ENCODE measurements at places on chromosomes 2 and 18.

DNA sequence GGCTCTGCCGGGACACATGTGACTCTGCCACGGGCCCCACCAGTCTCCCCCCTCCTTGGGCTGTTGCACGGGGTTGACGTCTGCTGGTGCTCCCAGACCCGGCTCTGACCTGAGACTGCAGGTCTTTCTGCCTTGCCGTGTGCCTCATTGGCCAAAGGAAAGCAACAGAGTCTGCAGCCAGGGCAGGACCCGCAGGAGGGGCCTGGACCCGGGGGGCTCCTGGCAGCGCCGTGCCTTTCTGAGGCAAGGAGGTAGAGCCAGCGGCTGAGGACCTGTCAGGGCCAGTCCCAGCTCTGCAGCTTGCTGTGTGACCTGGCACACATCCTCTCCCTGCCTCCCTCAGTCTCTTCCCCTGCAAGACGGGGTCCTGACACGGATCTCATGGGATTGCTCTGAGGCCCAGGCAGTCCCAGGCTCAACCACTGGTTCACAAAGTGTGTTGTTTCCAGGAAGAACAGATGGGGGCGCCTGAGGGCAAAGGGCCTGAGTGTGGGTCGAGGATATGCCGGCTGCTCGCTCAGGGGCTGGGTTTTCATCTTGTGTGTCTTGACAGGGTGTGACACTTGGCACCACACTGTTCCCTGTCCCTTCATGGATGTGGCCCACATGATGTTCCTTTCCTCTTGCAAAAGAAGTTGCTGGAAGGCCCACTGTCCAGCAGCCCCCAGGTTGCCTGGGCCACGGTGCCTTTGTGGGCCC is 9.0 kb downstream of the CAPN10 start:
- peak; percentile 56 for DNase-seq

GRCh38 chr18:47150824-47151366 is 595 bp upstream of the HDHD2 start:
- no peak for DNase-seq

DNA sequence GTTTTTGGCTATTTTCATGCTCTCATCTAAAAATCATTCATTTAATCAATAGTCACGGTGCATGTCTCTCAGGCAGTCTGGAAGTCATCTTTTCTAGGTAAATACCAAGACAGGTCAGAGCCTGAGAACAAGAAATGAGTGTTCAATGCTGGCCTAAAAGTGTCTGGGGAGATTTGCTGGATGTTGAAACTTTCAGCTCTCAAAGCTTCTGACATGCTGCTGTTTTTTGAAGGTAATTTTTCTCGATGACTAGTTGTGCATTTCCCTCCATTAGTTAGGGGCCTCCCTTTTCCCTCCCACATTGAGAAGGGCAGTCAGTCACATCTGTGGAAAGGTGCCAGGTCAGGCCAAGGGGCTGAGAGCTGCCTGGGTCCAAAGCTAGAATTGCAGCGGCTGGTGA is 115.6 kb downstream of the LPIN1 start:
- DNase-seq = no peak

- DNase-seq = no peak
Observed at GRCh38 chr2:74045454-74045853, 60.7 kb downstream of the TET3 start.

- no peak for DNase-seq
Observed at GRCh38 chr2:179239195-179239594, 25.4 kb downstream of the SESTD1 start.
